RPMI7951 (cell line): ENCODE measurements at places on chromosomes 3 and 15. TPM values are rescaled to one million over a fixed set of nuclear protein-coding genes. Genes with fewer than 3 reads are reported as not detected.

GRCh38 chr3:188339410-188340295 is 185.7 kb downstream of the LPP start:
- no peak for DNase-seq

Gene LRRC2
- 0.12 and 0.59 TPM in 2 replicates for total RNA-seq

- DNase-seq: no peak
These were observed 91.8 kb upstream of the ETV5 start for GRCh38 chr3:186200726-186201125.

DNA sequence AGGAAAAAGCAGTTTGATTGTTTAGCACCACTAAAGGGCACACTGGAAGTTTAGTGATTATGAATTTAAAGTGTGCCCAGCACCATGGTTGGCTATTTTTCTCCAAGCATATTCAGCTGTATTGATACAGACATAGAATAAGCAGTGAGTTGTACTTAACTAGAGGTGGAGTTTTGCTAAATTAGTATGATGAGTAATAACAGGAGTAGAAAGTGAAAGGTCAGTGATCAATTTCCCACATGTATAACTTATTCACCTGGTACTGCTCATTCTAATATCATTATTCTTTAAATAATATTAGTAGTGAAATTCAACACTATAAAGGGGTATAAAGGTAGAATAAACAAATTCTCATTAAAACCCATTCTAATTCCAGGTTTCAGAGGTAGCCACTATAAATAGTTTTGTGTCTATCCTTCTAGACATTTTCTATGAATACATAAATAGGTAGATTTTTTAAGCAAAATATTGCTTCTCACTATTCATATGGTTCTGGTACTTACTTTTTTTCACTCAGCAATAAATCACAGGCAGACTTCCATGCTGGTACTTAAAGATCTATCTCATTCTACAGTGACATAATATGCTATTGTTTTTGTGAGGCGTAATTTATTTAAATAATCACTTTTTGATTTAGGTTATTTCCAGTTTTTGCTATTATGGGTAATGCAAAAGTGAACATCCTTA is 732.9 kb downstream of the VGLL3 start:
- DNase-seq: no peak

GRCh38 chr3:56748663-56749231 is 53.0 kb downstream of the ARHGEF3 start:
- peak; percentile 30 for DNase-seq

Gene CHRM5
- total RNA-seq: not detected in 2 replicates

GRCh38 chr3:71397046-71397445 is 186.5 kb downstream of the FOXP1 start:
- DNase-seq: peak; percentile 36

Gene VGLL4
- 56.0 and 56.8 TPM in 2 replicates for total RNA-seq

- DNase-seq: no peak
These were observed 13.1 kb downstream of the RYK start for GRCh38 chr3:134237454-134238145.

Gene CPLX3
- total RNA-seq: not detected in 2 replicates

GRCh38 chr15:58309963-58310928 is 121.5 kb upstream of the LIPC start:
- no peak for DNase-seq

Gene C3orf70
- 8.2 and 8.4 TPM in 2 replicates for total RNA-seq

Gene LRRC34
- total RNA-seq: 8.5 and 9.4 TPM in 2 replicates

- no peak for DNase-seq
These were observed 6.8 kb downstream of the ONECUT1 start for GRCh38 chr15:52783191-52783829.

DNA sequence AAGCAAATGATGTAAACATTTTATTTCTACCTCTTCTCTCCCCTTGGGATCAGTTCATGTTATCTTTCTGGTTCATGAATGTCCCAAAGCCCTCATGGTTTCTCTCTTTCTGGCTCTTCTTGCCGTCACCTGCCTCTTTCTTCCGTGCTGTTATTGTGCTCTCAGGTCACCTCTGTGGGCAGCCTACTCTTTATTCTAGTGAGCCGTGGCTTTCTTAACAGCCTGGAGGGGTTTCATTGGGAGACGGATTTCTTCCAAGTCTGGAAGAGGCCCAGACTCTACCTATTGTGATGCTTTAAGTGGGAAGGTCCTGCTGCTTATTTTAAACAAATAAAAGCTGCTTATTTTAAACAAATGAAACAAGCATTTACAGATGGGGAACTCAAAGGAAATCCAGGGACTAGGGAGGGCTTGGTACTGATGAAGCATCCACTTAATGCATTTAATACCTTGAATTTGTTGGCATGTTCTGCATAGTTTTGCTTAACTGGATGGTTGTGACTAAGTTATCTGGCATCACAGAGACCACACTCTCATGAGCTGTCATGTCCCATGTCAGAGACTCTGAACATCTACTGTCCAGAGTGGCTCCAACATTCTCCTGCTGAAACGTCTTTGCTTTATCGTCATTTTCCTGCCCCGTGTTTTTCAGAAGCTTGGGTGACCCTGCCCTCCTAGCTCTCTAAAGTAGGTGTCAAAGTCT is 443.3 kb downstream of the GABRG3 start:
- no peak for DNase-seq

Gene TGM4
- total RNA-seq: under 0.01 TPM in 1 of 2 replicates, not detected in the other

GRCh38 chr3:42149975-42150374 is 58.8 kb downstream of the TRAK1 start:
- no peak for DNase-seq

GRCh38 chr15:68980786-68981185 is 33.7 kb upstream of the NOX5 start:
- no peak for DNase-seq

GRCh38 chr15:25180606-25181292 is 226.0 kb downstream of the SNRPN start:
- no peak for DNase-seq

Gene C3orf49
- not detected in 2 replicates for total RNA-seq

Gene EHHADH
- 13.4 and 14.8 TPM in 2 replicates for total RNA-seq

- DNase-seq: no peak
These were observed 131.4 kb downstream of the IQCH start for GRCh38 chr15:67385971-67386370.

- DNase-seq: no peak
These were observed 59.6 kb downstream of the RHCG start for GRCh38 chr15:89436560-89437311.

GRCh38 chr3:99647081-99647480 is 8.7 kb downstream of the COL8A1 start:
- no peak for DNase-seq

GRCh38 chr3:185473290-185473815 is 25.5 kb downstream of the TMEM41A start:
- no peak for DNase-seq

DNA sequence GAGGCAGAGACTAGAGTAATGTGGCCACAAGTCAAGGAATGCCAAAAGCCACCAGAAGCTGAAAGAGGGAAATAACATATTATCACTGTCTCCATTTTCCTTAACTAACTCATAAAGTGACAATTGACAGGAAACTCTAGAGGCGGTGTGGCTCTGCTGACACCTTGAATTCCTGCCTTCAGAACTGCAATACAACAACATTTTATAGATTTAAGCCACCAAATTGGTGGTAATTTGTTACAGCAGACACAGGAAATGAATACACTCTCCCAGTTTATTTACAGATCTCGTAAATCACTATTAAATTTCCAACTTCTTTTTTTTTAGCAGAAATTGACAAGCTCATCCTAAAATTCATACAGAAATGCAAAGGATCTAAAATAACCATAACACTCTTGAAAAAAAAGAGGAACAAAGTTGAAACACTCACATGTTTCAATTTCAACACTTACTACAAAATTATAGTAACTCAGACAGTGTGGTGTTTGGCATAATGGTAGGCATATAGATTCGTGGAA is 449.9 kb downstream of the OTOL1 start:
- no peak for DNase-seq

Gene GDPGP1
- 4.3 and 5.9 TPM in 2 replicates for total RNA-seq

Gene CDCP1
- 75.6 and 78.0 TPM in 2 replicates for total RNA-seq

Gene CACNA1D
- total RNA-seq: 0.12 TPM in 1 of 2 replicates, not detected in the other

- peak; percentile 38 for DNase-seq
These were observed 34.7 kb upstream of the ZPLD1 start for GRCh38 chr3:102400142-102400541.

- DNase-seq: no peak
These were observed 17.0 kb upstream of the OR5K1 start for GRCh38 chr3:98445949-98446406.

DNA sequence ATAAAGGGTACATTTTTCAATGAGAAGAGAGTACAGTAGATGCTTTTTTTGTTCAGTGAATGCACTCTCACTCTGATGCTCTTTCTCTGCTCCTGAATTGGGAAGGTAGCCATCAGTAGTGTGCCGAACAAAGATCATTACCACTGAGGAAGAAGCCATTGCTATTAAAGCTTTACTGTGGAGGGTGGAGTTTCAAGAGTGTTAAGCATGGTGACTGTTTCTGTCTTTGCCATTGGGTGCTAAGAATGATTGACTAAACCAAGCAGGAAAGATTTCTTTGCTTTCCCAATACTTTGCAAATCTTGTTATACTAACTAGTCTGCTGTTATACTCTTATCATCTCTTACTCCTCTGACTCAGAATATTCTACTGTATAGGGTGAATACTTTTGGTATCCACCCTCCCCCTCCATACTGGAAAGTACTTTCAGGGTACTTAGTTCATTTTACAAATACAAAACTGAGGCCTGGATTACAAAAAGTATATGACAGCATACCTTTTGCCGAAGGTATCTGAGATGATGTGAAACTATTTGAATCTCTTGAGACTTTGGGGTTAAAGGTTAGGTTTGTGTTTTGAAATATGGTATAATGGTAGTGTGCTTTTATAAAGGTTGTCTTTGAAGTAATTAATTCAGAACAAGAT is 1.7 kb downstream of the RAB11A start:
- peak; percentile 49 for DNase-seq

- DNase-seq: no peak
These were observed 15.5 kb upstream of the SCAANT1 start for GRCh38 chr3:63927422-63928280.

DNA sequence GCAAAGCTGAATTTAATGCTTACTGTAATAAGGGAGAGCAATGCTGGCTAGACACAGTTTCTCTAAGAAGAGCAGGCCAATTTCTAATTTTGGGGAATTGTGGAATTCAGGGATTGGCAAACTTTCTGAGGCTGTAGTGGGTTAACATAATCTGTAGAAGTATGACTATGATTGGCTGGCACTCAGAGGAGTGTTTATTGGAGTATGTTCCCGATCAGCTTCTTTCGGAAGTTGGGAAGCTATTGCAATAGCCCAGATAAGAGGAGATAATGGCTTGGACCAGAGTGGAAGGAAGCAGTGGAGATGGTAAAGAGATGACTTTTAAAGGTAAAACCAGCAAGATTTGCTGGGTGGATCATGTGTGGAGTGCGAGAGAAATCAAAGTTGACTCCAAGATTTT is 19.4 kb downstream of the TMOD3 start:
- DNase-seq: no peak
